ENCODE measurements at places on chromosomes 7 and 10.

DNA sequence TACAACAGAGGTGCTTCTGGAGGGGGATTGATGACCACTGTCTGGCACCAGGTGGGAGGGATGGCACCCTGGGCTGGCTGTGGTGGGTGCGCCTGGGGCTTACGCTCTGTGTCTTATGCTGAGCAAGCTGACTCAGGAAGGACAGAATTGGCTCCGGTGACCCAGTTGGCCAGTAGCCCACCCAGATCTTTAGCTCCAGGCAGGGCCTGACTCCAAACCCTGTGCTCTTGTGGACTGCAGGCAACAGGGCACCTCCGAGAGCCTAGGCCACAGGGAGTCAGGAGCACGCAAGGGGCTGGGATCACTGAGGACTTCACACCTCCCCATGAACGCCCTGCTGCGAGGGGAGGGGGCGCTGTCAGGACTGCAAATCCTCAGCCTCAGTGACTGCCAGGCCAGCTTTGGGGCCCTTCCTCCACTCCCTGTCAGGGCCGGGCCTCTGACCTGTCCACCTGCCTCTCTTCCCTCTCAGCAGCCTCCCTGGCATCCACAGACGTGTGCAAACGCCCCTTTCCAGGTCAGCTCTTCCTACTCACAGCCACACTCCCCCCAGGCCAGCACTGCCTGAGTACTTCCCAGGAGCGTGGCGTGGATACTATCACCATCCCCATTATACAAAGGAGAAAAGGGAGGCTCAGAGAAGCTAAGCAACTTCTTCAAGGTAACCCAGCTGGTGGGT is 118.7 kb downstream of the SLIT1 start:
- DNase-seq = no peak

- DNase-seq = no peak
These were observed 59.8 kb downstream of the CSGALNACT2 start for GRCh38 chr10:43197834-43198681.

- DNase-seq = no peak
These were observed 4.4 kb downstream of the TDRD1 start for GRCh38 chr10:114183563-114183962.

DNA sequence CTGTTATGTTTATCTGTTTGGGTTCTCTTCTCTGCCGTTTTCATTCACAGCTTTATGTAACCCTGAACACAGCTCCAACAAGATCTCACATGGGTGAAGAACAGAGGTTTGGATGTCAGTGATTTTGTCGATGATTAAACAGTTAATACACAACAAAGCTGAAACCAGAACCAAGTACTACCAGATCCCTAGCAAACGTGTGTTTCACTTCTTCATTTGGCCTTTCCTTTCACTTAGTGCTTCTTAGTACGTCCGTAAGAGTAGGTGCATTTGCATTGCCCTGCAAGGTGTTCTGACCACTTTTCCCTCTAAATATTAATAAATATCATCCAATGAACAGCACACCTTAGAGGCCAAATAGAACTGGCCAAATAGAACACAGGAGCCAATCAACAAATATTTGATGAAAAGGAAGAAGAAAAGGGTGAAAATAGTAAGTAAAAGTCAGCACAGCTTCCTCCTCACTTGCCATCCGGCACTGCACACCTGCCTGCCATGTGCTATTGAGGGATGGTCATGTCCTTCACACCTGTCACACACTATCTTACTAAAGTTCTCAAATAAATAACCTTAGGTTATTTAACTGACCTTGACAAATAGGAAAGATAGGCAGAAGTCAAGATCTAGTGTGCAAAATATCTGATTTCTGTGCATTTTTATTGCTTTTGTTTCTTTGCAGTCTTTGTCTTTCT is 252.6 kb upstream of the ANKRD30A start:
- no peak for DNase-seq

DNA sequence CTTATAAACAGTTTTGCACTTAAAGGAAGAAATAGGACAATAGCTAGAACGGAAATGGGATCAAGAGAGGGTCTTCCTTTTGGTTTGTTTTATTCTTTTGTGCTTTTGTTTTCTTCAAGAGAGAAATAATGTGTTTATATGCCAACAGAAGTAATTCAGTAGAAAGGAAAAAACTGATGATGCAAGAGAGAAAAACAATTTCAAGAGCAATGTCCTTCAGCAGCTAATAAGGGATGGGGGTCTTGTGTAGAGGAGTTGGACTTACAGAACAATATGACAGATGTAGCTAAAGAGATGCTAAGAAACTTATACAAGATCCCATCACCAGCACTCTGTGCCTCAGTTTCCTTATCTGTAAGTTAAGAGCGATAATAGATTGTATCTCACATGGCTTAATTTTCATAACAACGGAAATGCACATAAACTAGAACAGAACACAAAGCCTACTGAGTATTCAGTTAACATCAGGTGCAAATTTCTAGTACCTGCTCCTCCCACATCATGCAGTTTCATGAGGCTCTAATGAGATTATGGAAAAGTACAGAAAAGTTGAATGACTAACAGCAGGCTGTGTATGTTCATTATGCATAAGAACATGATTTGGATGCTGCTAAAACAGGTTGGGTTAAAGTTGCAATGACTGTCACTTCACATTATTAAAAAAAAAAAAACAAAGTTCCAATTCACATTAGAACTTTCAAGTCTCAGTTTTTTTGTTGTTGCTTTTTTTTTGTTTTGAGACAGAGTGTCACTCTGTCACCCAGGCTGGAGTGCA is 17.2 kb downstream of the HERPUD2 start:
- no peak for DNase-seq

GRCh38 chr7:4006687-4007086 is 675.4 kb upstream of the FOXK1 start:
- DNase-seq = no peak

- DNase-seq = no peak
These were observed 32.5 kb downstream of the CCDC6 start for GRCh38 chr10:59873896-59874295.

- DNase-seq = no peak
These were observed 6.9 kb upstream of the MINDY4 start for GRCh38 chr7:30764030-30764975.

DNA sequence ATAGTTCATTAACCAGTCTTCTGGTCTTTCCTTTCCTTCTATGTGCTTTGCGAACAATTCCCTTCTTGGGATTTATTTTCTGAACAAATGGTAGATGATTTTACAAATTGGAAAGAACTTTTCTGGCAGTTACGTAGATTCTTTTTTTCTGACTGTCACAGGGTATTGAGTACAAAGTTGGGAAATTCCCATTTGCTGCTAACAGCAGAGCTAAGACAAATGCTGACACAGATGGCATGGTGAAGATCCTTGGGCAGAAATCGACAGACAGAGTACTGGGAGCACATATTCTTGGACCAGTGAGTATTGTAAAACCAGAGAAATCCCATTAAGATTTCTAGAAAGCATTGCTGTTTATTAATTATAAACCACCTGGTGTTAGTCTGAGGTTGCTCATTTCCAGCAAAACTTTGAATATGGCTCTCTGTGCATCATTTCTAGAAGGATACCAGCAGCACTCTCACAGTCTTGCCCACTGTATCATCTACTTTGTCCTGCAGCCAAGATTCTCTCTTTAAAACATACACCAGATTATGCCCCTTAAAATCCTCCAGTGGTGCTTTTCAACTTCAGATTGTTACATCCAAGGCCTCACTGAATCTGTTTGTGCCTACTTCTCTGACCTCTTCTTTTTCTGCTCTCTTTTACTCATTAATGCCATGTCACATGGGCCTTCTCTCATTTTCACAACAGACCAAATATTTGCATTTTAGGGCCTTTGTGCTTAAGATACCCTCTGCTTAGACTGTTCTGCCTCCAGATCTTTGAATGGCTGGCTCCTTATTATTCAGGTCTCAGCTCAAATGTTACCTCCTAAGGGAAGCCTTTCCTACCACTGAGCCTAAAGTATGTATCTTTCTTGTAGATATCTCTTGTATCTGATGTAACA is 27.0 kb downstream of the DLD start:
- DNase-seq = no peak

DNA sequence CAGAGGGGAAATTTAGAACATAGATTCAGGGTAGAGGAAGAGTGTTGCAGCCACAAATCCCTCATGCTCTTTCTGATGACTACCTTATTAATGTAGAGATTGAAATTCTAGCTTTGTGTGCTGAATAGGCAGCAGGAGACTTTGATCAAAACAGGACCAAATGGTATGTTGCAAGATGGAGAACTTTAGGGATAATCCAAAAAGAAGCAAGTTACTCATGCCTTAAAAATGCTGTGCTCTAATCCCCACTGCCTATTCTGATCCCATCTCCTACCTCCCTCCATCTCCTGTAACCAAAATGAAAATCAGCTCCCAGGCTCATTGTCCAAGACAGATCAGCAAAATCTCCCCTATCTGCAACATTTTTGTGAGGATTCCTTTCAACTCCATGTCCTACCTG is 31.3 kb downstream of the CH25H start:
- no peak for DNase-seq

DNA sequence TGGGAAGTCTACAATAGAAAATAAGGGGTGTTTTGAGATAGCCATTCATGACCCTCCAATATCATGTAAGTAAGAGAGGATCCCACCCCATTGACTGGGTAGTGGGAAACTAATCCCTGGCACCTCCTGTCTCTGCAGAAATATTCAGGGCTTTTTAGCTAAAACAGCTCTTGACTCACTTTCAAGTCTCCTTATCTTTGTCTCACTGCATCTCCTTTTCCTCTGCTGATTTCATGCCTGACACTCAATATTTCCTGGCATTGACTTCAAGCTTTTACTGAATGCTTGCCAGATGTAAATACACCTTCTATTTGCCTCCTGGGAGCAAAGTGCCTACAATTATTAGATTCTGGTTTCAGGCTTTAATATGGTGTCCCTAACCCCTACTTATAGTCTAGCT is 57.1 kb downstream of the CHRM2 start:
- no peak for DNase-seq

DNA sequence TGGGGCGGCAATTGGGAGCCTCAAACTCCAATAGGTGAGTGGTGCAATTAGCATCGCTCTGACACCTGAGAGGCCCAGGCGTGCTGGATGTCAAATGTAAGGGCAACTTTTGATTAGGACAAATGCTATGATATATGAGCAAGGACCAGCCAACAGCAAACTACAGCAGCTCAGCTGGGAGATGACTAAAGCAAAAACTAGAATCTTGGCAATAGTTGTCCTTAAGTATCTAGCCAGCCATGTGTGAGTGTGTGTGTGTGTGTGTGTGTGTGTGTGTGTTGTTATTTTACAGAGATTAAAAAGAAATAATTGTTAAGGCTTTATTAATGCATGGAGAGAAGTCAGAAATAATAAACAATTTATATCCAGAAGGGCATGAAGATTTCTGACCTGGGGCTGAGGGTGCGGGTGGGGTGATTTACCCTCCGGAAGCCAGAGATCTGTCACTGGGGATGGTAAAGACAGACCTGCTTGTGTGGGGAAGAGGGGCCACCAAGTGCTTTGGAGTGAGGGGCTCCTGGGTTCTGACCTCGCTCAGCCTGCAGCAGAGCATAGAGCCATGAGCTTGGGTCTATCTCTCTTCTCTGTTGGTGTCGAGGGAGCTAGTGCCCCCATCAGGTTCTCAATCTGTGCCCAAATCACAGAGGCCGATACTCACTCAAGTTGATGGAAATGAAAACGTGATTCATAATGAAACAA is 77.3 kb downstream of the EMX2 start:
- no peak for DNase-seq

- DNase-seq = no peak
These were observed 28.0 kb upstream of the IKZF1 start for GRCh38 chr7:50276483-50276882.

GRCh38 chr7:43078794-43079193 is 33.7 kb upstream of the HECW1 start:
- DNase-seq = no peak

DNA sequence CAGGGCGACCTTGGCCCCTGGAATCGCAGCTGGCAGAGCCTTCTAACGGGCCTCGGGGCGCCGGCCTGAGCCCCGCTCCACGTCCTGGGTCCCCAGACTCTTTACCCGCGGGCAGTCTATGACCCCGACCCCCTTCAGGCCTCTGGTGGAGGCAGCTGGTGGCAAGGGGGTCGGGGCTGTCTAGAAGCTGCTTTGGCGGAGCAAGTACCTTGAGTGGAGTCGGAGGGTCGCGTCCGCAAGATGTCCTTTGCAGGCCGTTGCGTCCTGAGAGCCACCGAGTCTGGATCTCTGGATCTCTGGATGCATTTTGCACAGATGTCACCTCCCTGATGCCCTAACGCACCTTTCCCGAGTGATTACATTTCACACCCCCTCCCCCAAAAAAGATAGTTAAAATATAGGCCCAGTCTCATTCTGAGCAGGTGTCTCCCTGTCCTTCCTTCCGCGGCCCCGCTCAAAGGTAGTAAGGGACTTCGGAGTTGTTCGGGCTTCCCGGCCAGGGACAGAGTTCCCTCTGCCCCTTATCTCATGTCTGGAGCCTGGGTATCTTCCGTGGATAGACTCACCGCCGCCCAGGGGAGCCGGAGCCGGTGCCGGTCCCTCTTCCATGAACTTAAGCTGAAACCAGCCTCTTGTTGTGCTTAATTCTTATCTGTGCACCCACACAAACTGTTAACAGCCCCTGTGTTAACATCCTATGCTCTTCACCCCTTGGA is 457 bp downstream of the ACADSB start:
- no peak for DNase-seq

DNA sequence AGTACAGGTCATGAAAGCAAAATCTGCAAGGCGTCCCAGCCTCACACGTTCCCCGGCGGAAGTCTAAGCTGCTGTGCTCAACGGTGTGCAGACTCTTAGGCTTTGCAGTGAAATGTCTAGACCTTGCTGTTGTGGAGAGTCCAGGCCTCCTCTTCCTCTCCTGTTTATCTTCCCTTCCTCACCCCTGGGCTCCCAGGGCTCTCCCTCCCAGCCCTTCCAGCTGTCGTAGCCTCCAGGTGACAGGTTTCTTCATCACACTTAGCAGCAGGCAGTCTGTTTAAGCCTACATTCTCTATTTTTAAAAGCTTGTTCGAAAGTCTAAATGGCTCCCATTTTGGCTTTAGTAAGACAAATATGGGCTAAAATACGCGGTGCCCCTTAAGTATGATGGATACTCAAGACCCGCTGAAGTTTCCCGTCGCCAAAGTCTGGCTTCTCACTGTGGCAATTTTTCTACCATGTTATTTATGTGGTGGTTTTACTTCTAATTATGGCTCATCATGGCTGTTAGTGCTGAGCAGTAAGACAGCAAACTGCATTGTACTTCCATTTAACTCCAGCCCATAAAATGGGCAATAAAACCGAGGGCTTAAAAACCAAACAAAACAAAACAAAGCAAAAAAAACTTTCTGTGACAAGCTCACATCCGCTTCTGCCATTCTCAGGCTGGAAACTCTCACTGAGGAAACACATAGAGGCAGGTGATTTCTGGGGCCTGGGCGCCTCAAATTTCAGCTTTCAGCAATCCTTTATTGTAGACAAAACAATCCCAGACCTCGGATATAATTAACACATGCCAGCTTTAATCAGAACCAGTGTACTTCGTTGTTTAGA is 243.2 kb downstream of the SNX10 start:
- DNase-seq = no peak

DNA sequence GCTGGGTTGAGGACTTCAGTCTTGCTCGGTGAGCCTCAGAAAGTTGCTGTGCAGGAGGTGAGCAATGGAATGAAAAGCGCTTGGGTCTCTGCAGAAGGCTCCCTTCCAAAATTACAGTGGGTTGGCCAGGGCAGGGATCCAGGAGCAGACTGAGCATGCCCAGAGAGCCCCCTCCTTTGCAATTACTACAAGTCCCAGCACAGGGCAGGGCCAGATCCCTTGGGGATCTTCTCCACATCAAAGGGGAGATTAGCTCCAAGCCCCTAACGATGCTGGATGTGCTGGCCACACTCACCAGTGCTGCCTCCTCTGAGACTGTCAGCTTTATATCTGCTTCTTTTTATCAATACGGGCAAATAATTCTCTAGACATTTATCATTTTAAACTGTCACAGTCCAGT is 337.5 kb downstream of the RPS24 start:
- DNase-seq = peak; percentile 23
